NT2/D1 (cell line): ENCODE measurements at places on chromosomes 7 and 10.

- DNase-seq, result no peak
These were observed 258.6 kb downstream of the TEX36 start for GRCh38 chr10:125424191-125424847.

- DNase-seq, result no peak
These were observed 87.8 kb downstream of the CFAP58 start for GRCh38 chr10:104441329-104442000.

DNA sequence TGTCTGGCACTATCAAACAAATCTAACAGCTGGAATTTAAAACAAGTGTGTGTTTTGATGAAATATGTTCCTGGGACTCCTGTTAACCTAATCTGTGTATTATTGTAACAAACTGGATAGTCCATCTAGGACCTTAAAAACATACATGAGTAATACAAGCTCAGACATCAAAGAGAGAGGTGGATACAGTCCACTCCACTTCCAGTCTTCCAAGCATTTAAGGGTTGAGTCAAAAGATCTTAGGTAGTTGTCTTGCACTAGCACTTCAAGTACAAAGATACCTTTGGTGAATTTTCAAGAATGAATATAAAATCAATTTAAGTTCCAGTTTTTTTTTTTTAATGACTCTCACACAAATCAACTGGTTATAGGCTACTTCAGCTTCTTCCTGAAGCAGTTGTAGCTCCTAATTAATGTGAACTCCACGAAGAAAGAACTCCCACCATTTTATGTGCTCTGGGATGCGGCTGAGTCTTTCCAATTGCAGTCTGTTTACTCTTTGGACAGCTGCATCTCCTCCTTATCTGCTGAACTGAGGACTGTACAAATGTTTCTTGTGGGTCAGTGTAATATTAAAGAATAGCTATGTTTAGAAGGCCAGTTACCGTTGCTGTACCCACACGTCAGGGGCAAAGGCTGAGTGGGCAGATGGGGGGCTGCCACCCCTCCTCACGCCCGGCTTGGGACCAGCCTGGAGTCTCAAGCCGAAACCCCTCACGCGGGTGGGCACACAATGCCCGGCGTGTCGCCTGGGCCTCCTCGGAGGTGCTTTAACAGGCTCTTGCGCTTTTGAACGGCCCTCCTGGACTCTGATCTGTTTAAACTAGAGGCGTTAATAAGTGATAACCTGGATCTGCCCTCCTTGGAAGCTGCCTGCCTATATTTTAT, 2.9 kb upstream of the IGF2BP3 start:
- no peak for DNase-seq

GRCh38 chr7:46775776-46776175, 806.1 kb downstream of the TNS3 start:
- no peak for DNase-seq

- no peak for DNase-seq
These were observed 115.8 kb downstream of the INHBA start for GRCh38 chr7:41586931-41587640.
